ENCODE measurements at places on chromosomes 1 and 21. TPM values are rescaled to one million over a fixed set of nuclear protein-coding genes. Genes with fewer than 3 reads are reported as not detected.
A peak's percentile ranks its signal among the peaks of the same experiment; 100 is the strongest.

The ANXA9 gene
- total RNA-seq = not detected

The SLC35F3 gene
- total RNA-seq = 0.10 TPM

The FCRL2 gene
- 0.44 TPM for total RNA-seq

The VCAM1 gene
- not detected for total RNA-seq

The TSSK3 gene
- not detected for total RNA-seq

The ST6GALNAC3 gene
- 0.87 TPM for total RNA-seq

The GSTM5 gene
- 0.60 TPM for total RNA-seq

The RC3H1 gene
- total RNA-seq = 50.0 TPM

The OR2T1 gene
- not detected for total RNA-seq

The GJA8 gene
- not detected for total RNA-seq

The TRIM67 gene
- total RNA-seq = not detected

The PRAMEF14 gene
- total RNA-seq = not detected

The LHX8 gene
- not detected for total RNA-seq

The A3GALT2 gene
- not detected for total RNA-seq

The RNU1-1 gene
- total RNA-seq = 3,182 TPM

The PTPN7 gene
- 101 TPM for total RNA-seq

The DNAH14 gene
- total RNA-seq = 1.1 TPM

DNA sequence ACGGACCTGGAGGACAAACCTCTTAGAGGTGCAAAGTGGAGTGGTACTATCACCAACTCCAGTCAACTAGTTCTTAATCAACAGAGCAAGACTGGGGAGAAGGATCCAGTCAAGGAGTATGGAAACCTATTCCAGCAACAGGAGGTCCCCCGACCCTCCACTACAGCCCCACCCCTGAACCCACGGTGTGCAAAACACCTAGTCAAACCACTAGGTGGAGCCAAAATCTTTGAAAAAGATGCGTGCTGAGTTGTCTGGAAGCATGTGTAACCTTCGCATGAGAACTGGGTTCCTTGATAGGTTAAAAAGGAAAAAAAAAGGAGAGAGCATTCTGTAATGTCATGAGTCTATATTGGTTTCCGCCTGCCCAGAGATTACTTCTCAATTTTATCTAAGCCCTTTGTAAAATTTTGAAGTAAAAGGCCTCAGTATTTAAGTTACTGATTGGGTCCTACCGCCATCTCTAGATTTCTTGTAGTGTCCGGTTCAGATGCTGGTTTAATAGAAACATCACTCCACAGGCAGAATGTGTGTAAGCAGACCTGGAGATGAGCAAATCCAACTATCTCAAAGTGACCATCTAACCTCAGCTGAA, 81.9 kb upstream of the HAO2 start:
- no peak for DNase-seq

DNA sequence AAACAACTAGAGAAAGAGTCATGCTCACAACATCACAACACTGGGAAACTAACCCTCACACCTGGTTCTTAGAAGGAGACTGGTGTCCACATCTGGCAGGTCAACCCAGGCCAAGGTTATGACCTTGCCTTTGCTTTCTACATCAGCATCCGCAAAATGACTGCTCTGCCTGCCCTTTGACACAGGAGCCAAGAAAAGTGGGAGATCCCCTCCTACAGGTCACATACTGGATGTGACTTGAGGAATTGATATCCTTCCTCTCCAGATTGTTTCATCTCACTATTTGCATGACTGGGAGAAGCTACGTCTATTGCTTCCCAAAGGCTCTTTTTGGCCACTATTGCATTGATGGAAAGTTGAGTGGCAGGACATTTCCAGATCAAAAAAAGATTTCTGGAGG, 115.5 kb downstream of the MIS18A start:
- no peak for DNase-seq

GRCh38 chr1:91751275-91751674, 134.7 kb downstream of the TGFBR3 start:
- DNase-seq = no peak

DNA sequence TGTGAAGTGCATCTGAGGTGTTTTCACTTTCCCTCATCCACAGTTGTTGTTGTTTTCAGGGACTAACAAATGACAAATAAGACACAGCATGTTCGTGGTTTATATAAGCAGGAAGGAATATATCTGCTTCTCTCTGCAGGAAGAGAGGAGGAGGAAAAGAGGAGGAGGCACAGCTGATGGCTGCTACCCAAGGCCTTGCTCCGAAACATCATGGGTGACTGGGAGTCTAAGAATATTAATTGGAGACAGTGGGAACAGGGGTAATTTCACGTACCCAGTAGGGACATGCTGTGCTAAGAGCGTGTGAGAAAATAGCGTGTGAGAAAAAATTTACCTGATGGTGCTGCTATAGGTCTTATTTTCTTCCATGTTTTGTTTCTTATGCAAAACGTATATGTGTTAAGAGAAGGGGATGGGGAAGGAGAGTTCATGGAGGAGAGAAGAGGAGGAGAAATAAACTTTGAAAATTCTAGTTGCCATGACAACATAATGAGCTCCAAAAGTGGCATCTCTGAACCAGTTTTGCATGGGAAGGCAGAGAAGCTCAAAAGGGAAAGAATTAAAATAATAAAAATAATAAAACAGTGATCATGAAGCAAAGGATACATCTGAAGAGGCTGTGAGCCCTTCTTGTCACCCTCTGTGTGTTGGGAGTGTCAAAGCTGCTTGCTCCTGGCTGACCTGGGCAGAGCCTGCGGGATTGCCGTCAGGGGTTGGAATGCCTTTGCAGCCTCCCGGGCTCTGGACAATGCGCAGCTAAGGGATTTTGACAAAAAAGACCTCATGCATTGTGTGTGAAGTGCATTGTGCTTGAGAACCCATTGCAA, 192.0 kb downstream of the CACNA1E start:
- no peak for DNase-seq

- DNase-seq = no peak
These were observed 19.9 kb upstream of the KCNA10 start for GRCh38 chr1:110538921-110539320.

- DNase-seq = no peak
These were observed 119.2 kb upstream of the NGF start for GRCh38 chr1:115457289-115457688.

DNA sequence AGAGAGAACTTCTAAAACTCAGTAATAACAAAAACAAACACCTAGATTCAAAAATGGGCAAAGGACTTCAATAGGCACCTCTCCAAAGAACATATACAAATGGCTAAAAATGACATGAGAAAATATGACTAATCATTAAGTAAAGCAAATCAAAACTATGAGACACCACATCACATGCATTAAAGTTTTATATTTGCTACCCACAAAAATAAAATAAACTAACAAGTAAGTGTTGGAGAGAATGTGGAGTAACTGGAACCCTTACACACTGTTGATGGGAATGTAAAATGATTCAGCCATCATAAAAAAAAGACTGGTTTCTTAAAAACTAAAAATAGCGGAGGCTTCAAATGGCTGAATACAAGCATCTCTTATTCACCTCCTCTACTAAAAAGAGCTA, 262.1 kb upstream of the PKN2 start:
- no peak for DNase-seq

GRCh38 chr1:82455342-82455741, 654.6 kb downstream of the ADGRL2 start:
- no peak for DNase-seq

DNA sequence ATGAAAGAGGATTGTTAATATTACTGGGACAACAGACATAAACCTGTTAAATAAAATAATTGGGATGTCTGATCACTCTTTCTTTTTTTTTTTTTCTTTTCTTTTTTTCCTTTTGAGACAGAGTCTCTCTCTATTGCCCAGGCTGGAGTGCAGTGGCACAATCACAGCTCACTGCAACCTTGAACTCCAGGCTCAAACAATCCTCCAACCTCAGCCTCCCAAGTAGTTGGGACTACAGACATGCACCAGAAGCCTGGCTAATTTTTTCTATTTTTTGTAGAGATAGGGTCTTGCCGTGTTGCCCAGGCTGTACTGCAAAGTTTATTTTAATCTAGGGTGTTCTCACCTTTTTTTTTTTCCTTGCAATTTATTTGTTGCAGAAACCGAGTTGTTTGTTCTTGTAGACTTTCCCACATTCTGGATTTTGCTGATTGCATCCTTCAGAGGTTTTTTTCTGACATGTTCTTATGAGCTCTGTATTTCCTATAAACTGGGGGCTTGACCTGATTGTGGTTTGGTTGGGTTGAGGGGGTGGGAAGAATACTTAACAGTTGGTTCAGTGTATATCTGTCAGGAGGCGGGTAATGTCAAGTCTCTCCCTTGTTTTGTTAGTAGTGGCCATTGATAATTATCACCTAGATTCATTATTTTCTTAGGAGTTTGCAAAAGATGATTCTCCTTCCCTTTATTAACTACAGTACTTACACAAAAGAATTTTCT, 125.2 kb downstream of the MAST2 start:
- DNase-seq = no peak

- DNase-seq = no peak
These were observed 25.8 kb downstream of the COL18A1 start for GRCh38 chr21:45430521-45431501.

GRCh38 chr1:209772126-209772525, 12.2 kb downstream of the C1orf74 start:
- DNase-seq = no peak

DNA sequence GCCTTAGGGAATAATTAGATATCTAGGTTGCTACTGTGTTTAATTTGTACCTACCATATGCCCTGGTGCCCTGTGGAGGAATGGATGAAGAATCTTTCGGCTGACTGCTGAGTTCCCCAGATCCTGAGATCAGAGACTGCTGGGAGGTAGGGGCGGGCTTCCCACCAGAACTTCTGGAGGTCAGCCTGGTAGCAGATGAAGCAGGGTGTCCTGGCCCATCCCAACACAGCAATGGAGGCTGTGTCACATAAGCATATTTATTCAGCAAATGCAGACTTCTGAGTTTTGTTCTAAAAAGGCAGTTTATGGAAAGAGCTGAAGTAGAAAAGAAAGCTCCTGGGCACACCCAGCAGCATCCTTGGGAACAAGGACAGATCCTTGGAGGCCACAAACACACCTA, 74.0 kb downstream of the KRTAP19-8 start:
- no peak for DNase-seq

DNA sequence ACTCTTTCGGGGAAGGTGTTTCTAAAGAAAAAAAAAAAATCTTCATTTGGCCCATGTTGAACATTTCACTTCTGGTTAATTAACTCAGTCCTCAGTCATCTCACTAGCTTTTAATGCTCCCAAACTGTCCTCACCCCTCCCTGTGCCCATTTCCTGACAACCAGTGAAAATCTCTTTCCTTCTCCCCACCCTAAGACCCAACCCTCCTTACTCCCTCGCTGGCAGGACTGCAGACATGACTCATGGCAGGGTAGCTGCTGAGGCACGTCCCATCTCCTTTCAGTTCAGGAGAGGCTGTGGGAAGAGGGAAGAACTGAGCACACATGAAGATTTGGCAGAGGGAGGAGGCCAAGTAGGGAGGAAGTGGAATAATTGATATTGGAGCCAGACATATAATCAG, 12.6 kb downstream of the PKP1 start:
- DNase-seq = no peak

DNA sequence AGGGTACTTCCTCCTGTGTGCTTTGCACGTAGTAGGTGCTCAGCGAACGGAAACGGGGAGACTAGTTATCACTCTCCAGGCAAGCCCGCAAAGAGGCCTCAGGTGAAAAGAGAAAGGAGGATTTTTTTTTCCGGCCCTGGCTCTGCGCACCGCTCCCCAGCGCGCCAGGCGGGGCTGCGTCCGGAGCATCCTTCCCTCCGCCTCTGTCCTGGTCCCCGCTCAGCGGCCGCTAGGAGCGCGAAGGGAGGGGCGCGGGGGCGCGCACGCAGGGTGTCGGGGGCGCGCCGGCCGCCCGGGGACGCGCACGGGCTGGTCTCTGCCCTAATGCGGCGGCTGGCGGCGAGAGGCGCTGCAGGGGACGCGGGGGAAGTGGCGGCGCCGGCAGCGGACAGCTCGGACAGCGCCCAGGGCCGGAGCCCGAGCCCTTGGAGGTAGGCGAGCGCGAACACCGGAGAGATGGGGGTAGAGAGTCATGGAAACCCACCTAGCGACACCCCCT, 42.3 kb upstream of the NFASC start:
- DNase-seq = peak; percentile 17

DNA sequence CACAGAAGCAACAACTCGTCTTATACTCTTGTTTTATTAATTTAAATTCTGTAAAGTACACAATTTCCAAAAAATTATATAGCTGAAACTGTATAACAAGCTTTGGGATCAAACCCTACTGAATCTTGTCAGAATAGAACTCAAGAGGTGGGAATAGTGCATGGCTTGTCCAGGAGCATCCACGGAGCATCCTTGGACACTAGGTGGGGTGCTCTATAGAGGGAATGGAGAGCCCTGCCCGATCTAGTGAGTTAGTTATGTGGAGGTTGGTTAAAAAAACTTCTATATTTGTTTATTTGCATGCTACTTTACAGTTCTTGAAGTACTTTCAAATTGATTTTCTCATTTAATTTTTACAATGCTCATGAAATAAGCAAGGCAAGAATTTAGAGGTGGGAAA, 28.3 kb downstream of the ROR1 start:
- DNase-seq = no peak

DNA sequence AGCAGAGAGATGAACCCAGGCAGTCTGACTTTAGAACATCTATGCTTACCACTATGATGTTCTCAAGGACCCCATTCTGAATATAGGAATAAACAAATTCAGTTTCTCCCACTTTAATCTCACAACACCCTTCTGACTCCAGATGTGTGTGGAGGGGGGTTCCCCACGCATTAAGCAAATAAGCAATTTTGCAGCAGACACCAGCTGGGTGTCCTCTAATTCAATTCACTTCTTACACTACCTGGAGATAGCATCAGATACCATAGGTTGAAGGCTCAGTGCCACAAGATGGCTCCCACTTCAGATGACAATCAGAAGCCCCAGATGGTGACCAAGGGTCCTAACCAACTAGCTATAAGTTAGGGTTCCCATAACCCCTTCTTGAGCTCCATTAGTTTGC, 30.3 kb upstream of the CEP350 start:
- no peak for DNase-seq

DNA sequence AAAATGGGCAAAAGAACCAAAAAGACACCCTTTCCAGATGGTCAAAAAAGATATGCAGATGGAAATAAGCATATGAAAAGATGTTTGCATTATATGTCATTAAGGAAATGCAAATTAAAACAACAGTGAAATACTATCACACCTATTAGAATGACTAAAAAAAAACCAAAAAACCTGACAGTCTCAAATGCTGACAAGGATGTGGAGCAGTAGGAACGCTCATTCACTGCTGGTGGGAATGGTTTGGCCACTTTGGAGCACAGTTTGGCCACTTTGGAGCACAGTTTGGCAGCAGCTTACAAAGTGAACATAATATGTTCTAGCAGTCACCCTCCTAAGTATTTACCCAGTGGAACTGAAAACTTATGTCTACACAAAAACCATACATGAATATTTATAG, 105.0 kb upstream of the ARTN start:
- no peak for DNase-seq

- DNase-seq = no peak
These were observed 212.2 kb upstream of the RAB4A start for GRCh38 chr1:229058729-229059128.

- no peak for DNase-seq
These were observed 141.7 kb downstream of the DENND1B start for GRCh38 chr1:197633447-197634078.

- DNase-seq = no peak
These were observed 77.7 kb downstream of the TOMM20 start for GRCh38 chr1:235050911-235051360.

GRCh38 chr1:234719454-234720251, 109.7 kb upstream of the IRF2BP2 start:
- no peak for DNase-seq
